ENCODE measurements at places on chromosomes 2 and 18. TPM values are rescaled to one million over a fixed set of nuclear protein-coding genes. Genes with fewer than 3 reads are reported as not detected.

DNA sequence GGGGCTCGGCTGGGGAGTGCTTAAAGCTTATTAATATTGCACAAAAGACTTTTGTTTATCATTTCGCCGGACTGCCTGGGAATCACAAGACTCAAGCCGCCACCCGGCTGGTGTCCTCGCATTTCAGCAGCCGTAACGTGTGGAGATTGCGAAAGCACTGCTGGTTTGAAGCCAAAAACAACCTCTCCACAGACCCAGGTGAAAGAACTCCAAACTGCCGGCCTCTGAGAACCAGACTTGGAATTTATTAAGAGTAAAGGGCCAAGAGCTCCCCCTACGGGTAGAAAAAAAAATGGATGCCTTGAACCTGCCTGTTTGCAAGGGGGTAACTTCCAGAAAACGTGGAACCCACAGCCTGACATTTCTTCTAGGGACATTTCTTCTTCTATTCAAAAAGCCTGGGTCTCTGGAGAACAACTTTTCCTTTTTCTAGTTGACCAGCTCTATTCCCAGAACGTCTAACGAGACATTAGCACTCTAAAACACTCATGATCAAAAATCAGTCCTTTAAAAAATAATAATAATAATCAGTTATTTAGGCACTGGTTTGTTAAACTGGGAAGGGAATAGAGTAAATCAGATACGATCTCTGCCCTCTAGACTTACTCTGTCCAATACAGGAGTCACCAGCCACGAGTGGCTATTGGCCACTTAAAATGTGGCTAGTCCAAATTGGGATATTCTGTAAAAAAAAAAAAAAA is 216.3 kb downstream of the C1D start:
- no peak overlapping the region for H3K4me3 ChIP-seq
- no peak overlapping the region for H3K27ac ChIP-seq
- no peaks in the 10 kb centered on the region for H3K4me1 ChIP-seq
- H3K36me3 ChIP-seq = no peaks in the 10 kb centered on the region

DNA sequence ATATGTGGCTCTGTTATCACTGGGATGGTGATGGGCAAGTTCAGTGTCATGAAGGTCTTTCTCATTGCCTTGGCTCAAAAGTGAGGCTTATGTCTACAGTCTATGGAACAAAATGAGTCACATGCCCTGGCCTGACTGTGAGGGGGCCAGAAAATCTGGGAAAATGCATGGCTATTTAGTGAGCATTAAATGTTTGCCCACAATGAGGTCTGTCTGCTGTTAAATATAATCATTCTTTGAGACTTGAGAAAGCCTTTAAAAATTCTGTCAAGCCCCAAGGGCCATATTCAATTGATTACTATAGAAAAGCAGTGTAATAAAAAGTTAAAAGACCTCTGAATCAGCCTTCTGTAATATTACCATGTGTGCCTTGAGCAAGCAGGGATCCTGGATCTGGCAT is 5.5 kb upstream of the RNF144A start:
- no peaks in the 10 kb centered on the region for H3K4me1 ChIP-seq
- H3K36me3 ChIP-seq = no peaks in the 10 kb centered on the region
- H3K4me3 ChIP-seq = no peak overlapping the region

- no peak for DNase-seq
- no peak overlapping the region for H3K4me3 ChIP-seq
- H3K36me3 ChIP-seq = no peaks in the 10 kb centered on the region
- peak overlapping the region; percentile 39 for H3K27ac ChIP-seq
- no peaks in the 10 kb centered on the region for H3K27me3 ChIP-seq
Measured at GRCh38 chr18:55400590-55401541, 187.1 kb downstream of the TCF4 start.

DNA sequence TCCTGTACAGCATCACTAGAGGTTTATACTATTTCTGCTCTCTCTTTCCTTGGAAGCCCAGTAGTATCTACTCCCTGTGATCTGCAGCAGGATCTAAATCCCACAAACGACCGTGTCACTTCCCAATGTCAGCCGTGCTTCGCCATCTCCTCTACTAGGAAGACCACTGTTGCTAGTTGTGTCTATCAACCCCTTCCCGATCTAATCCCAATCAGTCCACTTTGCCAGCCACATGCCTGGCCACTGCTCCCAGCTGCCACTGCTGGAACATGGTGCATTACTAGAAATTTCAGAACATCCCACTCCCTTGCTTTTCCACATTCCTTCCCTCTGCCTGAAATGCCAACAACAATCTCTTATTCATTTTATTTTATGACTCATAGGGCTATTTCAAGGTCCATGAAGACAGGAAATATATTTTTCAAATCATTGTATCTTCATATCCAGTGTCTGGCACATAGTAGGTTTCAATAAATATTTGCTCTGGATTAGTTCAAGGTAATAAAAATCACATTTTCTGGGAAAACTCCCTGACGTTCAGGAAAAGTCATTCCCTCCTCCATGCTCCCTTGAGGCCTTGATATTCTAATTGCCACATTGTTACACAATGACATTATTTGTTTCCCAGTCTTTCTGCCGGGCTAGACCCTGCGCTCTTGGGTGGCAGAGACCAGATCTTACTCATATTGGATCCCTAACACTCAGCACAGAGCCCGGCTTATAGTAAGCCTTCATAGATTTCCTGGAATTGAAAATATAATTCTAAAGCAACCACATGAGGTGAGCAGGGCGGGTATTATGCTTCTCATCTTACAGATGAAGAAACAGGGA is 2.1 kb upstream of the TRIB2 start:
- no peaks in the 10 kb centered on the region for H3K4me1 ChIP-seq
- peak overlapping the region; percentile 87 for H3K27ac ChIP-seq
- DNase-seq = no peak
- H3K36me3 ChIP-seq = no peaks in the 10 kb centered on the region
- peaks cover 20% of the 10 kb centered on the region for H3K27me3 ChIP-seq

DSC3 gene
- 0.27 TPM for total RNA-seq

GALR1 gene
- total RNA-seq = 0.02 TPM

GCG gene
- 55.8 TPM for total RNA-seq
